ENCODE measurements at places on chromosomes 5 and 9.

DNA sequence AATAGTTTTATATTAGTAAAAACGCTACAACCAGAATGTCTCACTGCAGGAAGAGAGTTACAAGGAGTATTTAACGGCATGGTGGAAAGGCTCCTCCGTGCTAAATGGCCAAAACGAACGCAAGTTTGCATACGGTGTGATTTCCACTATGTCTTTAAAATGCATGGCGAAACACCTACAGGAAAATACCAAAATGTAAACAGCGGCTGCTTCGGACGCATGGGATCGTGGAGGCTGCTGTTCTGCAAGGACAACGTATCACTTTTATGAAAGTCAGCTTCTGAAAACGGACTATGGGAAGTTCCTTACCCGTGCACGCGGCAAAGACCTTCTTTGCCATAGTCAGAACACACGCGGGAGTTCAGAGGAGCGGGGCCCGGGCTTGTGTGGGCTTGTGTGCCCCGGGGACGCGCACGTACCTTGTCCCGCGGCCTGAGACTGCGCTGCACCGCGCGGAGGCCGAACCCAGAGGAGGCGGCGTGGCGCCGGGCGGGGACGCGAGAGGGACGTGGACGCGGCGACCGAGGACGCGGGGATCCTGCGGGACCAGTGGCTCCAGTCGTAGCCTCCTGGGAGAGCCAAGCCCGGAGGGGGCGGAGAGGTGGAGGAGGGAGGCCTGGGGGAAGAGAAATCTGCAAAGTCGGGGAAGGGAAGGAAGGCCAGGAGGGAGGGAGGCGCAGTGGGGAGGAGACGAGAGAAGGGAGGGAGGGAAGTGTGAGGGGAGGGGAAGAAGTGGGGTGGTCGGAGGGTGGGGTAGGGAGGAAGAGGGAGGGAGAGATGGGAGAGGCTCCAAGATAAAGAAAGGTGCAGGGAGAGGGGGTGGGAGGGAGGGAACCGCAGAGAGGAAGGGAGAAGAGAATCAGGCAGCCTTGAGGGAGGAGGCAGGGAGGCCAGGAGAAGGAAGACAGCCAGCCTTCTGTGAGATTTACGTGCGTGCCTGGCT is at the start of gene CMBL:
Gene CMBL (minus strand): TSS at position 697 of the 943 bp plus-strand sequence. CDS start 17,140 bp downstream, outside the sequence.
- DNase-seq: peak; percentile 73

DNA sequence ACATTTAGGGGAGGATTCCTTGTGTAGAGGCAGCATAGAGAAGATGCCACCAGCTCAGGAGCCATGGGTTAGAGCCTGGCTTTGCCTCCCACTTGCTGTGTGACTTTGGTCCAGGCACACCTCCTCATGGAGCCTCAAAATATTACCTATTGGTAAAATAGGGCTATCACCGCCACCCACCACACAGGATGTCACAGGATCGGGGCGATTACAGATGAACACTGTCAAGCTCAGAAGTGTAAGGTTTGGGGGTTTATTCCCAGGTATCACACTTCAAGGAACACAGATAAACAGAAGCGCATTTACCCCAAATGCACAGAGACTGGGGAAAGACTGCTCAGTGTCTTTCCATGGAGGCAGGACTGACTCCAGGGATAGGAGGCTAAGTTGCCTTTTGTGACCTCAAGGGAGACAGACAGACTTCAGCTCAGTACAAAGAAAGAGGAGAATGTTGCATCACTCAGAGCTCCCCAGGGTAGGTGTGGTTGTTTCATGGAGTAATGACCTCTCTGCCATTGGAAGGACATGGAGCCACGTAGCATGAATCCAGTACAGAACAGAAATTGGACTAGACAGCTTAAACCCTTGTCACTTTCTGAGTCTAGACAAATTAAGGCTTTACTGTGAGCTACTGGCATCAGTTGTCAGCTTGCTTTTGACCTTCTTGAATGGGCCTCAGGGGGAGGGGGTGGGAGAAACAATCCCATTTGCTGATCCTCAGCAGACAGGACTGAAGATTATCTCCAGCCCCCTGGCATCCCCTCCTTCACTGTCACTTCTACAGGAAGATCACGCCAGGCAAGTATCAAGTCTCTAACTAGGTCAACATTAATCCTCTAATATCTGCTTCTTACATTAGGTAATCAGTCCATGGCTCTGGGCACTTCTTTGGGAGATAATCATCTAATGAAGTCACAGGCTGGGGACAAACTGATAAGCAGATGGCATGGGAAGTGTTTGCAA is 6.5 kb downstream of the TRAF1 start:
- DNase-seq: no peak

- DNase-seq: no peak
These were observed 110.2 kb downstream of the SUSD1 start for GRCh38 chr9:112064871-112065270.

DNA sequence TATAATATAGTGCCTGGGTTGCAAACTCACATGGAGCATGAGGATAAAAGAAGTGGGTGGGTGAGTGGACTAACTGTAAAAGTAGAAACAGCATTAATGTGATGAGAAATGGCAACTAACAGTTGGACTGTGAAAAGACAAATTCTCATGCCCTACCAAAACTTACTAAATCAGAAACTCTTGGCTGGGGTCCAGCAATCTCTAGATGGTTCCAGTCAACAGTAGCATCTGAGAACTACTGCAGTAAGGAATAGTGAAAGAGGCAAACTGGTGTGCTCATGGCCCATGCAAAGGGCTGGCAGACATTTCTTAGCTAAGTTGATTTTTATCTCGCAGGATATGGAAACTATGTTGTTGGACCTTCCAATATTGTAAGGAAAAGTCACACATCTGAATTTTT is 150.3 kb downstream of the PIK3R1 start:
- no peak for DNase-seq

GRCh38 chr9:137313956-137314560 is 12.0 kb upstream of the NRARP start:
- peak; percentile 25 for DNase-seq

DNA sequence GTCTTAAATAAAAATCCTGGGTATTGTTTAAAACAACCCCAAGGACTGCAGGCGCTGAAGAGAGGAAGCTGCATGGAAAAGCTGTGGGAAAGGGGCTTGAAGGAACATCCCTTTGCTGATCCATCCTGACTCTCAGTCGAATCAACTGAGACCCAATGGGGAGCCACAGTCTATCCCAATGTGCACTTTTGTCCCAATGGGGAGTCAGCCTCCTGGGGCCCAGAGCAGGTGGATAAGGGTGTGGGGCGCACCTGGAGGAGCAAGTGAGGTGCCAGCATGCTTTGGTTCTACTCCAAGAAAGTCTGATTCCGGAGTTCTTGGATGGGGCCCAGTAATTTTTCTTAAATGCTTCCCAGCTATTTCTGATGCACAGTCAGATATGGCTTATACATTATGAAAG is 118.1 kb downstream of the COL23A1 start:
- no peak for DNase-seq

- DNase-seq: no peak
These were observed 2.3 kb downstream of the IL4 start for GRCh38 chr5:132675936-132676689.

GRCh38 chr5:153350175-153350883 is 140.1 kb upstream of the GRIA1 start:
- no peak for DNase-seq

GRCh38 chr5:83538786-83539462 is 67.4 kb downstream of the VCAN start:
- no peak for DNase-seq

DNA sequence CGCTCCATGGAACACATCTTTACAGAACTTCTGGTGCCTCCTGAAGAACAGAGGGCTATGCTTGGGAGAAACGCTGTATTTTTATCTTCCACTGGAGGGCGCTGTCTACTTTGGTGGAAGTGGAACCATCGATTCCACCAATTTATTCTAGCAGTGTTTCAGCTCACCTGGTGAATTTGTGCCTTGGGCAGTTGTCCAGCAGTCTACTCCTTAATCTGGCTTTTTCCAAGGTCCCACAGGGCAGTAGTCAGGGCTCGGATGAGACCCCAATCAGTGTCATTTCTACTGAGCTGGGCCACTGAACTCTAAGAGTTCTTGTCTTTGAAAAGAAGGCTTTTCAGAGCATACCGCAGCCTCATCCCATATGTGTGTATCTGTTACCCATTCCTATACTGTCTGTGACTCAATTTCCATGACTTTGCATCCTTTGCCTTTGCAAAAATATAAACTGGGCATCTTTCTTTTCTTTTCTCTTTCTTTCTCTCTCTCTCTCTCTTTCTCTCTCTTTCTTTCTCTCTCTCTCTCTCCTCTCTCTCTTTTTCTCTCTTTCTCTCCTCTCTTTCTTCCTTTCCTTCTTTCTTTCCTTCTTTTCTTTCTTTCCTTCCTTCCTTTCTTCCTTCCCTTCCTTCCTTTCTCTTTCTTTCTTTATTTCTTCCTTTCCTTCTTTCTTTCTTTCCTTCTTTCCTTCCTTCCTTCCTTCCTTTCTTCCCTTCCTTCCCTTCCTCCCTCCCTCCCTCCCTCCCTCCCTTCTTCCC is 138.4 kb upstream of the ZNF618 start:
- peak; percentile 35 for DNase-seq

- DNase-seq: no peak
These were observed 232.8 kb downstream of the TLE1 start for GRCh38 chr9:81456431-81457006.

GRCh38 chr5:147616421-147616820 is 106.6 kb upstream of the DPYSL3 start:
- DNase-seq: no peak

DNA sequence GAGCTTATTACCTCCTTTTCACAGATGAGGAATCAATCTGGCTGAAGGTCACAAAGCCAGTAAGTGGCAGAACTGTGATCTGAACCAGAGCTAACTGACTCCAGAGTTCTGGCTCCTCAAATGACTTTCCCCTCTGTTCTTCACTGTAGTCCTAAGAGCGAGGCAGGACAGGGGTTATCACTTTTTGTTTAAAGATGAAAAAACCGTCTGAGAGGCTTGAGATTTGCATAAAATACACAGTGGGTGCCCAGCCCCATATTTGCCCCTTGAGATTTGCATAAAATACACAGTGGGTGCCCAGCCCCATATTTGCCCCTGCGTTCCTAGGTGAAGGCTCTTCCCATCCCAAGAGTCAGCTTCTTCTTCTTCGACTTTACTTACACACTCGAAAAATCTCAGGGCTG is 667 bp downstream of the FBXO10 start:
- DNase-seq: no peak

DNA sequence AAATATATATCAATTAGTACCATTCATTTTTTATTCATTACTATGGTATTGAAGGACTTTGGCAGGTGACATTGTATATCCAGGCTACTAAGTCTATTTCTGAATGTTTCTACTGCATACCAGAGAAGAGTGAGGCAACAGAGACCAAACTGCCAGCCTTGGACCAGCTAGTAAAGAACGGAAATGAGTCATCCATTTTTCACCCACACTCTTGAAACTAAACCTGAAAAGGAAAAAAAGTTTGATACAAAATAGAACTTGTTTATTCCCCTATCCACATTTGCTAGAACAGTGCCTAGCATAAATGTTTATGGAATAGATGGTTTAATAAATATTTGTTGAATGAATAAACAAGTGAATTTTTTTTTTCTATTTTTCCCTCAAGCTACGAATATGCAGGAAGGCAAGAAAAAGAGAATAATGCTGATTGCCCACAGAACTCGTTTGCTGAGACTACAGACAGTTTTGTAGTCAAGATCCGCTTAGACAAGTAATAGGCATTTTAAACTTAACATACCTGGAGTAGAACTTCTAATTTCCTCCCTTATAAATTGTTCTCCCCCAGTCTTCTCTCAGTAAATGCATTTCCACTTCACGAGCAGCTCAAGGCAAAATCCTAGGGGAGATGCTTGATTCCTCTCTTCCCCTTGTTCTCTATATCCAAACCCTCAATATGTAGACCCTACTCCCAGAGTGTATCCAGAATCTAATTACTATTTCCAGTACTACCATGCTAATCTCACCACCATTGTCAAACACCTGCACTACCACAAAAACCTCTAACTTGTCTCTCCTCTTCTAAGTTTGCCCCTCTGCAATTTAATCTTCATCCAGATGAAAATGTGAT is 146.2 kb upstream of the RASA1 start:
- DNase-seq: no peak

GRCh38 chr5:138972230-138972629 is 97.1 kb upstream of the LRRTM2 start:
- DNase-seq: no peak

GRCh38 chr5:149639737-149640136 is 58.4 kb downstream of the ARHGEF37 start:
- DNase-seq: no peak

GRCh38 chr5:162497455-162497854 is 429.9 kb downstream of the GABRG2 start:
- DNase-seq: no peak

GRCh38 chr5:112951124-112951702 is 25.4 kb upstream of the DCP2 start:
- no peak for DNase-seq

DNA sequence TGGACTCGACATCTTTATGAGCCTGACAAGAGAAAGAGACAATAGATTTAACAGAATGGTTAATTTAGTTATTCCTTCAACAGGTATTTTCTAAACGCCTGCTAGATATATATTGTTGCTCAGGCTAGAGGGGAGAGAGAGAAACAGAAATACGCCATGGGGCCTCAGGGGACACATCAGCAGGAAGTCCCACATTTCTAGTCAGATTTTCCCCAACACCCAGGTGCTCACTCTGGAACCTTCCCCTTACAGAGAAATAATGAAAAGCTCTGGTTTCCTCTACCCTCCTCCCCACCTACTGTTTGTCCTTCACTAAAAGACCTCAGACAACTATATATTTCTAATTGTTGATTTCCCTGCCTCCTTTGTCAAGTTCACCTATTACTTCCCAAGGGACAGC is 130.3 kb upstream of the TBC1D2 start:
- DNase-seq: no peak

GRCh38 chr5:36059571-36060419 is 6.9 kb downstream of the UGT3A2 start:
- DNase-seq: no peak

DNA sequence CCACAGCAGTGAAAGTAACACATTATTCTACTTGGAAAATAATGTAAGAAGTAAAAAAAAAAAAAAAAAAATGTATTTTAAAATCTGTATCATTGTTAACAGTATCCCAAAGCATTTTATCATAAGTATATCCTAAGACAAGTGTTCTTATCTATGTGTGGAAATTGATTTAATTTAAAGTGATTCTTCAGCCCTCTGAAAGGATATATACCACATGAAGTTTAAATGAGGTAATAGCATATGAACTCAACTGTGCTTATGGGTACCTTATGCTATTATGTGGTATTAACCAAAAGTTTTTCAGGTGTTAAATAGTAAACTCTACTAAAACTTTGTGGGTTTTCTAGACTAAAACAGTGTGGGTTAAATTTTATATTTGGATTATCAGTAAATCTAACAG is 2.8 kb upstream of the SECISBP2 start:
- DNase-seq: no peak

- DNase-seq: no peak
These were observed 48.9 kb downstream of the ADRB2 start for GRCh38 chr5:148875205-148875875.

GRCh38 chr9:33151007-33151557 is 16.1 kb downstream of the B4GALT1 start:
- DNase-seq: peak; percentile 33

GRCh38 chr9:96641514-96641913 is 13.6 kb downstream of the PRXL2C start:
- DNase-seq: no peak

GRCh38 chr5:142934051-142934762 is 164.0 kb downstream of the ARHGAP26 start:
- DNase-seq: no peak

GRCh38 chr5:31942546-31942945 is 231.6 kb downstream of the GOLPH3 start:
- no peak for DNase-seq
